ENCODE measurements at places on chromosomes 3 and 15.
A peak's percentile ranks its signal among the peaks of the same experiment; 100 is the strongest.

DNA sequence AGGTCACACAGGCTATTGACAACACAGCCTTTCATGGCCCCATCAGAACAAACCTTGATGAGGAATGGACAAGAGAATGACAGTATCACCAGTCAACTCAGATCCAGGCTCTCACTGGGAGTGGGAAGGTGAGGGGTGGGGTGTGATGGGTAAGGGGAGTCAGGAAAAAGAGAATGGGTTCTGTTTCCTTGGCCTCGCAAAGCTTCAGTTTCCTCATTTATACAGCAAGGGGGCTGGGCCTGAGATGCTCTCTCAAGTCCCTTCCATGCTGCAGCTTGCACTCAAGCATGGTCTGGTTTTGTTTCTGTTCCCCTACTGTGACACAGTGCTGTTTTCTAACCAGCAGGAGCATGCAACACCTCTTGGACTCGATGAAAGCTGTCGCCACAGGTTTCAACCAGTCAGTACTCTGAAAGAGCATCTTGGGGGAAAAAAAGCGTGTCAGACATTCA is 65.7 kb upstream of the IL12A start:
- no peak for DNase-seq

DNA sequence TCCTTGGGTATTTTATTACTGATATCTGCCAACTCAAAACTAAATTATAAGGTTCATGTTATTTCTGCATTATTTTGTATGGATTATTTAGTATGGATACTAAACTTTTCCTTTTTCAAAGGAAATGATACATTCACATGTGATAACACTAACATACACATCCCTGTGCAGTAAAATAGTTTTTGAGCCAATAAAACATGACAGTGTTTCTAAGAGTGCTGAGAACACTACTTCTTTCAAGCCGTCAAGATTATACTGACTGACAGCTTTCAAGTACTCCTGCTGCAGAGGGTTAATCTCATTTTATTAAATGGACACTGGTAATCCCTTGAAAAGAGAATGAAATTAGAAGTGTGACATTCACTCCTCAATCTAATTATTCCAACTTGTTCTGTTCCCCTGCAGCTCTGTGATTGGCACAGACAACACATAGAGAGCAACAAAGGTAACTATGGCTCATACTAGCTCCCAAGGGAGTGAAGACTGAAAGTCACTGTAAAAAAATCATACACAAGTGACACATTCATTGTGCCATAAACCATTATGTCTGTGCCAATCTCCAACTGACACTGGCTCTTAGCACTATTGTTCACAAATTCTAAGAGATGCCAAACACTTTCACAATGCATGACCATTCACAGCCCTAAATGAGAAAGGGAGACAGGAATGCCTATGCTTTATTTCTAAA is 468.6 kb downstream of the SHQ1 start:
- DNase-seq, result no peak

GRCh38 chr3:8635631-8636030 is 9.0 kb downstream of the SSUH2 start:
- DNase-seq, result no peak

GRCh38 chr3:43180027-43180426 is 74.1 kb upstream of the POMGNT2 start:
- no peak for DNase-seq

DNA sequence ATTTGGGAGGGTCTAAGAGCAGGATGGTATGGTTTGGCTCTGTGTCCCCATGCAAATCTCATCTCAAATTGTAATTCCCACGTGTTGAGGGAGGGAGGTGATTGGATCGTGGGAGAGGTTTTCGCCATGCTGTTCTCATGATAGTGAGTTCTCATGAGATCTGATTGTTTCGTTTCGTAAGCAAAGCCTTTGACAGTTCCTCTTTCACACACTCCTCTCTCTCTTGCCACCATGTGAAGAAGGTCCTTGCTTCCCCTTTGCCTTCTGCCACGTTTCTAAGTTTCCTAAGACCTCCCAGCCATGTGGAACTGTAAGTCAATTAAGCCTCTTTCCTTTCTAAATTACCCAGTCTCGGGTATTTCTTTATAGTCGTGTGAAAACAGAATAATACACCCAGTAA is 553.7 kb downstream of the TAFA4 start:
- DNase-seq, result no peak

DNA sequence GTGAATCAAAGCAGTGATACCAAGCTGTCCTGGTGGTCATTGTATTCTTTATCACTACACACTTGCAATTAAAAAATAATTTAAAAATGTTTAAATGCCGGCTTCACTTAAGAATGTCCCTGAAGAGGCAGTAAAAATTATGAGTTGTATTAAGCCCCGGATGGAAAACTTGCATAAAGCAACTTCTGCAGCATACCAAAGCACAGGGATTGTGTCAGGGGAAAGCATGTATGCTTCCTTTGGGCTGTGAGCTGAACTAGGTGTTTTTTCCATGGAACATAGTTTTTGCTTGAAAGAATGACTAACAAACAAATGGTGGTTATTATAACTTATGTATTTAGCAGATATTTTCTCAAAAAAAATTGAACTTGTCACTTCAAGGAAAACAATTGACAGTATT is 143.1 kb downstream of the ARNT2 start:
- no peak for DNase-seq

- no peak for DNase-seq
These were observed 60.2 kb downstream of the CACNA1D start for GRCh38 chr3:53554559-53555067.

GRCh38 chr3:78483090-78483489 is 1284.7 kb downstream of the ROBO1 start:
- DNase-seq, result no peak

DNA sequence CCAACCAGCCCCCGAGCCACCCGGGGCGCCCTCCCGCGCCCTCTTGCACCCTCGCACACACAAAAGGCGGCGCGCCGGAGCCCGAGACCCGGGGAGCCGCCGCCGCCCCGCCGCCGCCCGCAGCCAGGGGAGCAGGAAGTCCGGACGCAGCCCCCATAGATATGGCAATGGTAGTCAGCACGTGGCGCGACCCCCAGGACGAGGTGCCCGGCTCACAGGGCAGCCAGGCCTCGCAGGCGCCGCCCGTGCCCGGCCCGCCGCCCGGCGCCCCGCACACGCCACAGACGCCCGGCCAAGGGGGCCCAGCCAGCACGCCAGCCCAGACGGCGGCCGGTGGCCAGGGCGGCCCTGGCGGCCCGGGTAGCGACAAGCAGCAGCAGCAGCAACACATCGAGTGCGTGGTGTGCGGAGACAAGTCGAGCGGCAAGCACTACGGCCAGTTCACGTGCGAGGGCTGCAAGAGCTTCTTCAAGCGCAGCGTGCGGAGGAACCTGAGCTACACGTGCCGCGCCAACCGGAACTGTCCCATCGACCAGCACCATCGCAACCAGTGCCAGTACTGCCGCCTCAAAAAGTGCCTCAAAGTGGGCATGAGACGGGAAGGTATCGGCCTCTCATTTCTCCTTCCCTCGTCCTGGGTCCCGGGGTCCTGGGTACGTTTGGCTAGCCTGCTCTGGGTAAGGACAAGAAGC is 1.6 kb downstream of the NR2F2 start:
- peak; percentile 37 for DNase-seq

DNA sequence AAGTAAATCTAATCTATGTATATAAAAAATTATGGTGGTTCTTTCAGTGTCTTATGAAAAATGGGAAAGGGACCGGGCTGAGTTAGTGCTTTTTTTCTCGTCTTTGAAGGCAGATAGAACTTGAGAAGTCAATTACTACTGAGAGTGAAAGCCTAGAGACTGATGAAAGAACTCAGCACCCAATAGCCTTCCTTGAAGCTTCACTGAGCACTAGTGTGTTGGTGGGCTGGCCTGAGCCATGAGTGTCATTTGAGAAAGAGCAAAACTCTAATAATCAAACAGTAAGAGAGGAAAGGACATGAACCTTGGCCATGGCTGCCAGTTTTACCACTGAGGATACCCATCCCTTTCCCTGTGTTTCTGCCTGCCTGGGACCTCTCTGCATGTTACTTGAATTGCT is 428.3 kb upstream of the RASGRP1 start:
- DNase-seq, result no peak

DNA sequence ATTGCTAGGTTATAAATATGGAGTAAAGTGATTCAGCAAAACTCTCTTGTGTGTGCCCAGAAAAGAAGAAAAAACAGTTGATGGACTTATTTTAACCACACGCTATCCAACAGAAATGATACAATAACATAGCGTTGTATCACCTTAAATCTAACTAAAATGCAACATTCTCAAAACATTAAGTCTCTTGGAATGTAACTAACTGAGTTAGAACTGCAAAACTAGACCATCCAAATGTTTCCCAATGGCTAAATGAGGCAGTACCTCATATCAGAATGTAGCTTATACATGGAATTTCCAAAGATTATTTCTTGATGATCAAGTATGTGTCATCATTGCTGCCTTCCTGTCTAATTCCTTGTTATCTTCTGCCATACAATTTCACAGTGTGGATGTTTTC is 187.9 kb downstream of the CNTN3 start:
- DNase-seq, result no peak

DNA sequence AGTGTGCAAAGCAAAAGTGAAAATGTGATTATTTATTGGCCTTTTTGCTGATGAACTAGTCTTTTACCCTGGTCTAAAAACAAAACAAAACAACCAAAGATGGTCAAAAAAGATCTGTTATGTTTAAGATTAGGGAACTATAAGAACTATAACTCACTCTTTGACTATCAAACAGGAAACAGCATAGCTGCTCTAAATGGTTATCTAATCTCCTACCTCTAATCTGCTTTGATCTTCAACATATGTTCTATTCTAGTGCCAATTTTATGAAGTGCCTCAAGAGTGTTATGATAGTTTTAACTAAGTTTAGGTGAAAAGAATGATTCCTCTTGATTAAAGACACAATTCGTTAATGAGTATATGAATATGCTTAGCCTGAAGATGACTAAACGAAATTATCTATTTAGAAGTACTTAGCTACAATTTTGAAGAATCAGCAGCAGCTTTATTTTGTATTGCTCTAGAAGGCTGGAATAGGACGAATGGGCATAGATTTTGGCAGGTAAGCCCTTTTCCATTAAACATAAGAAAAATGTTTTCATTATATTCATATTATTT is 46.0 kb downstream of the SETD2 start:
- DNase-seq, result no peak

DNA sequence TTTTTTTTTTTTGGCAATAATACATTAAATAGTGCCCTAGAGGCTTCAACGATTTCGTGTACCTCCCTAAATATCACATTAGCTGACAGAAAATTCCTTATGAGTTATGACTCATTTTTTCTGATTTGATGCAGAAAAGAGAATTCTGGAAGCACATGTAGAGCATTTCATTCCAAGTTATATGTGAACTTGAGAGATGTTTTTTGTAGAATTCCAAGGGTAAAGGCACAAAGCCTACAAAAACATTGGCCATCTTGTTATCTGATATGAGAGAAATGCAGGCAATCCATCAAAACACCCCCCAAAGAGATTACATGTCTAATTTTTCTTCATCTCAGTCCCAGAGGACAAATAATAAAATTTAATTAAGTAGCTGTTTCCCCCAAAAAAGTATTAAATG is 6.7 kb upstream of the PFN2 start:
- DNase-seq, result no peak

- DNase-seq, result peak; percentile 19
These were observed 15.3 kb upstream of the SEMA3F start for GRCh38 chr3:50139718-50140423.

DNA sequence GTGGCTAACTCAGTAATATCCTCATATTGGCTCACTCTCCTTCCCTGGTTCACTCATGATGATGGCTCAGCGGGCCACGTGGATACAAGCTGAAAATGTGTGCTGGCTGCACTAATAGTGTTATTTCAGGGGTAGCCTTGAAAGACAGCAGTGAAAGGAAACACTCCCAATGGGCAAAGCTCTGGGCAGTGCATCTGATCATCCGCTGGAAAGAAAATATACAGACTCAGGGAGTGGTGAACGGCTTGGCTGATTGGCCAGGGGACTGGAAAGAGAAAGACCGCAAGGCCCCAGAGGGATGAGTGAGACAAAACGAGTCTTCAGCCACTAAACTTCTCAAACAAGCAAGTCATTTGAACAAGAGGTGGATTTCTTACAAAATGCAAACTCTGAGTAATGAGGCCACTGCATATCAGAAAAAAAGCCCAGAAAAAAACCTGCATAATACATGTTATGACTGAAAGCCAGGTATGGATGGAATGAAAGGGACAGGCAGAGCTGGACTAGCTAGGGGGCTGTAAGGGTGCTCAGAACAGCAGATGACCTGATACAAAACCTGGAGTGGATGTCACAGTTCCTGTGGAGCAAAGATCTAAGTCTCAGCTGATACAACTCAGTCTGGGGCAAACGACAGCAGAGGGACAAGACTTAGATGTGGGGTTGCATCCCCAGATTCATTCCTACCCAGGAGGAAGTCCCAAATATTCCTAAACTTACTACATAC is 33.3 kb downstream of the CMTM6 start:
- no peak for DNase-seq

Measured in NCI-H510A (cell line).